ENCODE measurements at places on chromosomes 4 and X. TPM values are rescaled to one million over a fixed set of nuclear protein-coding genes. Genes with fewer than 3 reads are reported as not detected.

DNA sequence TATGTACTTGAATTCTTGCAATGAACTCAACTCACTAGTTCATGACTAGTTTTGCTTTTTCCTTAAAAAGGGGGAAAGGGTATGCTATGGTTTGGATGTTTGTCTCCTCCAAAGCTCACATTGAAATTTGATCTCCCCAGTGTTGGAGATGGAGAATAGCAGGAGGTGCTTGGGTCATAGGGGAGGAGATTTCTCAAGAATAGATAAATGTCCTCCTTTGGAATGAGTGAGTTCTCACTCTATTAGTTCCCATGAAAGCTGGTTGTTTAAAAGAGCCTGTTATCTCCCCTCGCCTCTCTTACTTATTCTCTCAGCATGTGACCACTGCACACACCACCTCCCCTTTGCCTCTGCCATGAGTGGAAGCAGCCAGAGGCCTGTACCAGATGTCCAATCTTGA lies 109.4 kb upstream of the INTU start:
- H3K4me3 ChIP-seq, result no peak overlapping the region
- DNase-seq, result no peak
- H3K27me3 ChIP-seq, result no peaks in the 10 kb centered on the region
- no peaks in the 10 kb centered on the region for H3K4me1 ChIP-seq
- H3K36me3 ChIP-seq, result no peaks in the 10 kb centered on the region

DNA sequence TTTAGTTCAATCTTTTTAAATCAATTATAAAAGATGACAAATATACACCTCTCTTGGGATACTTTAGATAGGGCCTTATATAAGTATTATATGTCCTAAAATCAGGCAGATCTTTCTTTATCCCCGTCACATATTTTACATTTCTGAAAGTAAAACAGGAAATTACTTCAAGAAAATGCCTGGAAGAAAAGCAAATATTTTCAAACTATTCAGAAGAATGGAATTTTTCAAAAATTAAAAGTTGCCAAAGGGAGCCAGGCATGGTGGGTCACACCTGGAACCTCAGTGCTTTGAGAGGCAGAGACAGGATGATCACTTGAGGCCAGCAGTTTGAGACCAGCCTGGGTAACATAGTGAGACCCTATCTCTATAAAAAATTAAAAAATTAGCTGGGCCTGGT lies 34.4 kb downstream of the MGARP start:
- no peak for DNase-seq
- H3K27ac ChIP-seq, result no peak overlapping the region
- no peaks in the 10 kb centered on the region for H3K36me3 ChIP-seq
- H3K4me1 ChIP-seq, result no peaks in the 10 kb centered on the region
- H3K27me3 ChIP-seq, result no peaks in the 10 kb centered on the region

GRCh38 chr4:123443401-123444289 lies 47.0 kb downstream of the SPRY1 start:
- peaks cover 12% of the 10 kb centered on the region for H3K4me1 ChIP-seq
- DNase-seq, result peak; percentile 31
- H3K36me3 ChIP-seq, result no peaks in the 10 kb centered on the region
- no peak overlapping the region for H3K4me3 ChIP-seq
- H3K27me3 ChIP-seq, result no peaks in the 10 kb centered on the region

- H3K27me3 ChIP-seq, result no peaks in the 10 kb centered on the region
- DNase-seq, result no peak
- peak overlapping the region; percentile 91 for H3K27ac ChIP-seq
Observed at GRCh38 chrX:3699821-3700381, 13.5 kb downstream of the PRKX start.

GSX2 gene
- total RNA-seq, result not detected

DNA sequence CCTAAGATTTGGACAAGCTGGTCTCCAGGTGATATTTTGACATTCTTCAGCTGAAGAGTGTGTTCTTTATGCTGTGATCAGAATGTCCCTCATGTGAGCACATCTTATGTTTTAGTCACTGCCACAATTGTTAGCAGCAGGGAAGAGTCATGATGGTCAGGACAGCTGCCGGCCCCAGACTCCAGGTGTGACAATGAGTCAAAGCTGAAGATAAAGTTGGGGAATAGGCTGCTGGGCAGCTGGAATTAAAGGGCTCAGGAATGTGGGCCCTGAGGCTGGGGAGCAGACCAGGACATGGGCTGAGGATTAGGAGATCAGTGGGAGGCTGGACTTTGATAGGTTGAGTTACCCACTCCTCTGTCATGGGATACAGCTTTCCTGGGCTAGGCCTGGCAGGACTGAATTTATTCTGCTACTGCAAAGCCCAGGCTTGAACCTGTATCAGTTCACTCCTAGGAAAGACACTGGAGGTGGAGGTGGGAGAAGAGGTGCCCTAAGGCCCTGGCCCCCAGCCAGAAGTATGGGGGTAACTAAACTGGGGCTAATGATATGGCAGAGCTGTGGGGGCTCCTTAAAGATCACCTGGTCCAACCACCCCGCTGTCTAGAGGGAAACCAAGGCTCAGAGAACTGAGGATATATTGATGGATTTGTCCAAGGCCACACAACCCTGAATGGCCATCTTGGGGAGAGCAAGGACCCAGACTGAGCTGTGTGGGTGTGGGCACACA lies 119.5 kb downstream of the PJA1 start:
- DNase-seq, result no peak
- no peaks in the 10 kb centered on the region for H3K27me3 ChIP-seq
- H3K36me3 ChIP-seq, result no peaks in the 10 kb centered on the region
- no peaks in the 10 kb centered on the region for H3K4me1 ChIP-seq
- no peak overlapping the region for H3K4me3 ChIP-seq

Measured in natural killer cell (primary cell).